ENCODE measurements at places on chromosomes 1 and 21. TPM values are rescaled to one million over a fixed set of nuclear protein-coding genes. Genes with fewer than 3 reads are reported as not detected.
A peak's percentile ranks its signal among the peaks of the same experiment; 100 is the strongest.

Gene FCAMR
- not detected for total RNA-seq

Gene ABCA4
- total RNA-seq = not detected

Gene CSMD2
- total RNA-seq = not detected

GRCh38 chr1:99707535-99708142 lies 58.8 kb downstream of the FRRS1 start:
- no peak overlapping the region for H3K27ac ChIP-seq
- no peaks in the 10 kb centered on the region for H3K27me3 ChIP-seq
- H3K36me3 ChIP-seq = no peaks in the 10 kb centered on the region
- peak; percentile 46 for DNase-seq
- no peak overlapping the region for H3K4me3 ChIP-seq

DNA sequence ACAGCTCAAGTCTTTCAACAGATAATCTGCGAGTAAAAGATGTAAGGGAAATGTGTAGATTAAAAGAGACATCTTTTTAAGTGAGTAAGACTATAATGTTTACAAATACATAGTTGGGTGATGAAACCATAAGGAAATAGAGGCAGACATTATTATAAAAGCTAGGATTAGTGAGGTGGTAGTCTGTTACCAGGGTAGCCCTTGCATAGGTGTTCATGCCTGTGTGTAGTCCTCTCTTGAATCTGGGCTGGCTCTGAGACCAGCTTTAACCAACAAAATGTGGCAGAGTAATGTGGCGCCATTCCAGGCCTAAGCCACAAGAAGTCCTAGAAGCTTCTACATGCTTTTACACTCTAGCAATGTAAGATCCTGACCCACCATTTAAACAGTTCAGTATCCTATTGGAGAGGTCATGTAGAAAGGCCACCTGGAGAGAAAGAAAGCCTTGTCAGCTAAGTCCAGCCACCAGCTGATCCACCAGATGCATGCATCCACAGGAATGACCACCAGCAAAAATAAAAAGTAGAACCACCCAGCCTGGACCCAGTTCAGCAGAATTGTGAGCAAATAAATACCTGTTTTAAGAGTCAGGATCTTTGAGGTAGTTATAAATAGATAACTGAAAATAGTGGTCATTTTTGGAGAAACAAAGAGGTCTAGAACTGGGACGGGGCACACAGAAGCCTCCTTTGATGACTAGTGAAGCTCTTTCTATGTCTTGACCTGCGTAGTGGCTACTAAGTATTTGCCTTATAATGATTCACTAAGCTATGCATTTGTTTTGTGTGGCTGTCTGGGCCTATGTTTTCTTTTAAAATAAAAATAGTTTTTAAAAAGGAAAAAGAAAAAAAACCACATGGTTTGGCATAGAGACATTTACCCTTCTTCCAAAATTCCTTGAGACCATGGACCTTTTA lies 8.1 kb downstream of the NIBAN1 start:
- no peaks in the 10 kb centered on the region for H3K4me1 ChIP-seq
- H3K27ac ChIP-seq = no peak overlapping the region
- H3K36me3 ChIP-seq = no peaks in the 10 kb centered on the region
- no peaks in the 10 kb centered on the region for H3K27me3 ChIP-seq
- DNase-seq = no peak

- no peaks in the 10 kb centered on the region for H3K36me3 ChIP-seq
- H3K4me3 ChIP-seq = no peak overlapping the region
These were observed 175.4 kb downstream of the ZBTB18 start for GRCh38 chr1:244226435-244226834.

- no peak for DNase-seq
- H3K27ac ChIP-seq = no peak overlapping the region
- no peak overlapping the region for H3K4me3 ChIP-seq
- H3K27me3 ChIP-seq = no peaks in the 10 kb centered on the region
- H3K4me1 ChIP-seq = no peaks in the 10 kb centered on the region
These were observed 125.1 kb downstream of the ETS2 start for GRCh38 chr21:38930853-38931252.

DNA sequence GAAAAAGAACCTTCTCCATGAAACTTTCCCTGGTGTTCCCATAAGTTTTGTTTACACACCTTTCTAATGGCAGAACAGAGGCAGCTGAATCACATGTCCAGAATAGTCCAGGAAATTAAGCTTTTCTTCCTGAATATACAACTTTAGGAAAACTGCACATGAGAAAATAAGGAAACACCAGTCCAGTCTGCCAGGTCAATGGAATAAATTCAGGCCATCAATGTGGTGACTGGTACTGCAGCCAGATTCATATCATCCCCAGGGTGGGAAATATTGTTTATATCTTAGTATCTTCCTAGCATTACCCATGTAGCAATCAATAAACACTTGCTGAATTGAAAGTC lies 6.7 kb upstream of the FBXO28 start:
- H3K4me1 ChIP-seq = peaks cover 5% of the 10 kb centered on the region
- no peak overlapping the region for H3K4me3 ChIP-seq
- no peaks in the 10 kb centered on the region for H3K27me3 ChIP-seq

Measured in naive thymus-derived CD4-positive, alpha-beta T cell (primary cell).